ENCODE measurements at places on chromosomes 13 and 19. TPM values are rescaled to one million over a fixed set of nuclear protein-coding genes. Genes with fewer than 3 reads are reported as not detected.
A peak's percentile ranks its signal among the peaks of the same experiment; 100 is the strongest.

PSG7 gene
- not detected for total RNA-seq

- DNase-seq = peak; percentile 60
Observed at GRCh38 chr19:33134571-33135041, 2.7 kb downstream of the WDR88 start.

- DNase-seq = no peak
Observed at GRCh38 chr13:25684491-25684890, 312.7 kb downstream of the ATP8A2 start.

ZNF266 gene
- 68.9 TPM for total RNA-seq

ZNF681 gene
- 5.8 TPM for total RNA-seq

ZNF83 gene
- total RNA-seq = 92.4 TPM

DNA sequence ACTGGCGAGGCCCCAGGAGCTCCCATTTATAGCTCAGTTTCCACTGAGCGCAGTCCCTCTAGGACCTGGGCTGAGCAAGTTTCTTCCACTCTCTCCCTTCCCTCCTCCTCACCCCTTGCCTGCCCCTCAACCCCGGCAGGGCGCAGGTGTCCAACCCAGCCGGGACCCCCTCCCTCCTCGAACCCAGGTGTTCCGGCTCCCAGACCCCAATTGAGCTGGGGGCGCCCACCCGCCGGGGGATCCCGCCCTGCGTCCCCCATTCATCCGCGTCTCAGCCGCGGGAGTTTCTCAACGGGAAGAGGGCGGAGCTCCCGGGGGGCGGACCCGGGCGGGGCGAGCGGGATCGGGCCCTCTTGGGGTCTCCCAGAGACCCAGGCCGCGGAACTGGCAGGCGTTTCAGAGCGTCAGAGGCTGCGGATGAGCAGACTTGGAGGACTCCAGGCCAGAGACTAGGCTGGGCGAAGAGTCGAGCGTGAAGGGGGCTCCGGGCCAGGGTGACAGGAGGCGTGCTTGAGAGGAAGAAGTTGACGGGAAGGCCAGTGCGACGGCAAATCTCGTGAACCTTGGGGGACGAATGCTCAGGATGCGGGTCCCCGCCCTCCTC is at the start of gene KIRREL2:
KIRREL2 (plus strand) TSS at position 366 of the 604 bp plus-strand sequence; CDS start at position 575, 209 bp downstream.
- DNase-seq = peak; percentile 74

IL12RB1 gene
- 56.4 TPM for total RNA-seq

- no peak for DNase-seq
Observed at GRCh38 chr13:24610956-24611355, 69.3 kb upstream of the ATP12A start.

GRCh38 chr19:41694196-41694595 is 6.1 kb upstream of the CEACAM7 start:
- peak; percentile 3 for DNase-seq

DNA sequence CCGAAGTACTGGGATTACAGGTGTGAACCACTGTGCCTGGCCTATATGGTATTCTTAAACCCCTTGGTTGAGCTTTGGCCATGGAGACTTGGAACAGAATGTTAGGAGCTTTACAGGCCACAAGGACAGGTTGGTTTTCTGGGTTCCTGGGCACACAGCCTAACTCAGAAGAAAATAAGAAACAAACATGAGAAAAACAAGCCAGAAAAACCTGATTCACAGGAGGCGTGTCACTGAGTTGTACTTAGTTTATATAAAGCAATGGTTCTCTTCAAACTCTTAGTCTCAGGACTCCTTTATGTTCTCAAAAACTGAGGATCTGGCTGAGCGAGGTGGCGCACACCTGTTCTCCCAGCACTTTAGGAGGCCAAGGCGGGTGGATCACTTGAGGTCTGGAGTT is 125.1 kb upstream of the SPATA13 start:
- no peak for DNase-seq

AP1M2 gene
- not detected for total RNA-seq

MADCAM1 gene
- total RNA-seq = 1.0 TPM

SPACA4 gene
- total RNA-seq = not detected

DNA sequence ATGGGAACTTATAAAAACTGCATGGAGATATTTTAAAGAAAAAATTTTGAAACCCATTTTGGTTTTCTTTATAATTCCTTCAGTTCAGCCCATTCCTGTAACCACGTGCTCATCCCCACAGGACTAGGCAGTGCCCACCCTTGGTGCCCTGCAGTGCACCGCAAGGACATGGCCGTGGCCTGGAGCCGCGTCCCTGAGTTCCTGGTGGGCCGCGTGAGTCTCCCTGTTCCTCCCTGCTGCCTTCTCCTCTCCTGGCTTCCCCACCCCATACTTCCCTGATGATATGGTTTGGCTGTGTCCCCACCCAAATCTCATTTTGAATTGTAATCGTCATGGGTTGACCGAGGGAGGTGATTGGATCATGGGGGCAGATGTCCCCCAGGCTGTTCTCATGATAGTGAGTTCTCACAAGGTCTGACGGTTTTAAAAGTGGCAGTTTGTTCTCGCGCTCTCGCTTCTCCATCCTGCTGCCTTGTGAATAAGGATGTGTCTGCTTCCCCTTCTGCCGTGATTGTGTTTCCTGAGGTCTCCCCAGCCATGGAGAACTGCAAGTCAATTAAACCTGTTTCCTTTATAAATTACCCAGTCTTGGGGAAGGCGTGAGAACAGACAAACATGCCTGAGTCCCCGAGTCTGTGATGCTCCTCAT is 31.6 kb upstream of the TFDP1 start:
- DNase-seq = no peak

- no peak for DNase-seq
Observed at GRCh38 chr13:50238922-50239321, 223.7 kb downstream of the KCNRG start.

DNA sequence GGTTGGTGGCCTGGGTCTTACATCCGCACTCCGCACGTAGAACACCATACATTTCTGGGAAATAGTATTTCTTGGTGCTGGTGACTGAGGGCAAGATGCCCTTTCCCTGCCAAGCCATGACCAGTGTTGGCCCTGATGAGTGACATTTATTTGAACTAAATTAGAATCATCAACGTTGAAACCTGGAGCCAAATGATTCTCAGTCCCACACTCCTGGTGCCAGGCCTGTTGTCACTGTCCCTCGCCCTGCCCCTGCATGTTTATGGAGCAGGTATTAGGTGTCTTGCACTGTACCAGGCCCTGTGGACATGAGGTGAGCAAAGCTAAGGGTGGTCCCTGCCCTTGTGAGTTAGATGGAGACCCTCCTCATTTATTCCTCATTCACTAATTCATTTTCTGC is 5.8 kb downstream of the CHST8 start:
- DNase-seq = no peak

All from activated naive CD8-positive, alpha-beta T cell treated with anti-CD3 and anti-CD28 coated beads, Interleukin-2, amount 10 ng/mL, durations not matched to agents 7 days and 5 days (primary cell).